ENCODE measurements at places on chromosomes 11 and 22. TPM values are rescaled to one million over a fixed set of nuclear protein-coding genes. Genes with fewer than 3 reads are reported as not detected.

DNA sequence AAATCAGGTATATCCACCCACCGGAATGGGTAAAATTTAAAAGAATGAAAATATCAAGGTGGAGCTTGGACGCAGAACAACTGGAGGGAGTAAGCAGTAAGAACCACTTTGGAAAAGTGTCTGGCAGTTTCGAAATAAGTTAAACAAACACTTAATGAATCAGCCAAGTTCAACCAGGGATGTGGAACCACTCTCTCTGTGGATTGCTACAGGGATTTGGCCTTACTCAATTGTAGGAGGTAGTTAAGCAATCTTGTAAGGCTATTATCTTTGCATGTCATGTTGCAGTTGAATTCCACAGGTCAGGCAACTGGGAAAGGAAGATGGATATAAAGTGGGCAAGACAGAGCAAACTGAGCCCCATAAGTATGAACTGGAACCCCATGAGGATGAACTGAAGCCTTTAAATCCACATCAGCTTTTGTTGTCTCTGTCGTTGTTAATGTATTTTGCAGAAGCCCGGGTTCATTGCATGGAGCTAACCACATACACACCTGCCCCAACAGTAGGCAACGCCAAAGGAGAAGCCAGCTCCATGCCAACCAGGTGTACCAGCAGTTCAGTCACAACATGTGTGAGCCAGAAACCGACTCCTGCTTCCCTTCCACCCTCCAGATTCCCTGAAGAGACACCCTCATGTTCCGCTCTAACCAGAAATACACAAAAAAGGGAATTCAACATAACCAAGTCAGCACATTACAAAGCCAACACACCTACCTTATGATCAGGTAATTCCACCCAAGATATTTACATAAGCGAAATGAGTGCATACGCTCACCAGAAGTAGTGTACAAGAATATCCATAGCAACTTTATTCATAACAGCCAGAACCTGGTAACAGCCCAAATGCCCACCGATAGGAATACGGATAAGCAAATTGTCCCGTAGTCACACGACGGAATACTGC lies 8.0 kb upstream of the SLC43A3 start:
- DNase-seq = no peak

DNA sequence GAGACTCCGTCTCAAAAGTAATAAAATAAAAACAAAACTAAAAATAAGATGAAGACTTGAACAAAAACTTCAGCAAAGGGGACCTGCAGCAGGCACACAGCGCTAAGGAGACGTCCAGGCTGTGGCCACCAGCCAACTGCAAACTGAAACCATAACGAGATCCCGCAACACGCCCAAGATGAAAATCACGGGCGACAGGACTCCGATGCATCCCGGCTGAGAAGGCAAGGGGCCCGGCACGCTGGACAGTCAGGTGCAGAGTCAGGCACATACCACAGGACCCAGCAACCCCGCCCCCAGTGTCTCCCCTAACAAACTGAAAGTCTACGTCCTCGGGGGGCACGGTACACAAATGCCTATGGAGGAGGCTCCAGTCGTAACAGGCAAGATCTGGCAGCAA lies 9.2 kb downstream of the HRAS start:
- DNase-seq = no peak

- no peak for DNase-seq
These were observed 105.6 kb downstream of the SLC1A2 start for GRCh38 chr11:35313760-35314153.

DNA sequence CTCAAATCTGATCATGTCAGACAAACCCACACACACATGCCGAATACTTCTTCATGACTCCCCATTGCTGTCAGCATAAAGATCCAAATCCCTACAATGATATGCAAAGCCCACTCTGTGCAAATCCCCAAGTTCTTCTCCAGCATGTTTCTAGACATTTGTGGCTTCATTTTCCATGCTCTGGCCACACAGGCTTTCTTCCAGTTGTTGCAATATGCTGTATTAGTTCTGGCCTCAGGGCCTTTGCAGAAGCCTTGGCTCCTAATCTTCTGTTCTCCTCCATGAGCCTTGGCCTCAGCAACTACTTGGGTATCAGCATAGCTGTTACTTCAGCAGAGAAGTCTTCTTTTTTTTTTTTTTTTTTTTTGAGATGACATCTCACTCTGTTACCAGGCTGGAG lies 49.6 kb downstream of the NAV2 start:
- DNase-seq = no peak

DNA sequence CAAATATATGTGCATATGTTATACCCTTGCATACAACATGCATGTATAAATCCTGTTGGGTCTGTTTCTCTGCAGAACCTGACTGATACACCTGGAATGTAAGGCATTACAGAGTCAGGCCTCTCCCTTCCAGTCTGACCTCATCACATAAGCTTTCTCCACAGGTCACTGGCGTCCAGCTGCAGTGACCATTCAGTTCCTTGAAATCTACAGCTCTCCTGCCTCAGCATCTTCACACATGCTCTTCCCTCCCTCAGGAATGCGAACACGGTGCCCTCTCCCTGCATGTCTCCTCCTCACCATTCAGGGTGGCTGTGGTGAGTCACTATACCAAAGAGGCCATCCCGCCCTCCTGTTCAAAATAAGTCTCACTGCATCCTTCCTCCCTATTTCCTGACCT lies 657.8 kb upstream of the B3GAT1 start:
- no peak for DNase-seq

DNA sequence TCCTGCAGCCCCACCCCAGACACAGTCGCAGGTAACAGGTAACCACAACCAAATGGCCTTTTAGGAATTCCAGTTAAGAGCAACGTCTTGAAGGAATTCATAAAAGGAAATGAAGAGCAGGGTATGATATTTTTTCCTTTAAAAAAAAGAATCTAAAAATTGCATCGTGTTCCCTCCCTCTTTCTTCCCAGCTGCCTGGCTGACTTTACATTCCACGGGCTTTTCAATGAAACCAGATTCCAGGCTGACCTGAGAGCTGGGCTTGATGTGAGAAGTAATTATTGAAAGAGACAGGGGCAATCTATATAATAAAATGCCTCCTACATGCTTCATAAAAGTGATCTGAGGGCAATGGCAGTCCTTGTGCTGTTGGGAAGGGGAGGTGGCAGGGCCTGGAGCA lies 57.3 kb upstream of the EIF3D start:
- no peak for DNase-seq

- DNase-seq = peak; percentile 91
These were observed at the start of gene AHNAK for GRCh38 chr11:62546244-62546928. AHNAK (minus strand) TSS chr11:62546806; CDS start chr11:62536098, 10,708 bp downstream.

DNA sequence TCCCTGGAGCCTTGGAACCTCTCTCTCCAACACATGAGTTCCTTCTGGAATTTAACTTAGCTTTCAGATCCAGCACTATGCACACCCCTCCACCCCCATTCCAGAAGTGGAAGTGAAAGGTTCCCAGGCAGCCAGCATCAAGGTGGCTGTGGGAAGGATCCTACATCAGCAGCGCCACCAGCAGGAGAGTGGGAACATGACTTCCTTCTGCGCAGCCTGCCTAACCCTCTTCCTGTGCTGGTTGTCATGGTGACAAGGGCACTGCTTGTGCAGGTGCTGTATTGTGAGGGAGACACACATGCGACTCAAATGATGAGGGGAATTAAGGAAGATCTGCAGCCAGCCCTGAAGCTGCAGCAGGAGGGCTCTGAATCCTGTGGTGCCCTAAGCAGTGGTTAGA lies 904.5 kb upstream of the API5 start:
- DNase-seq = no peak

The OR2AG1 gene
- total RNA-seq = not detected

The PPP2R5B gene
- total RNA-seq = 22.5 TPM

The YAP1 gene
- total RNA-seq = 67.9 TPM

The LARGE1 gene
- 117 TPM for total RNA-seq

Measured in left ventricle myocardium inferior (tissue), 1 donor.